ENCODE measurements at places on chromosomes 16 and 17.

DNA sequence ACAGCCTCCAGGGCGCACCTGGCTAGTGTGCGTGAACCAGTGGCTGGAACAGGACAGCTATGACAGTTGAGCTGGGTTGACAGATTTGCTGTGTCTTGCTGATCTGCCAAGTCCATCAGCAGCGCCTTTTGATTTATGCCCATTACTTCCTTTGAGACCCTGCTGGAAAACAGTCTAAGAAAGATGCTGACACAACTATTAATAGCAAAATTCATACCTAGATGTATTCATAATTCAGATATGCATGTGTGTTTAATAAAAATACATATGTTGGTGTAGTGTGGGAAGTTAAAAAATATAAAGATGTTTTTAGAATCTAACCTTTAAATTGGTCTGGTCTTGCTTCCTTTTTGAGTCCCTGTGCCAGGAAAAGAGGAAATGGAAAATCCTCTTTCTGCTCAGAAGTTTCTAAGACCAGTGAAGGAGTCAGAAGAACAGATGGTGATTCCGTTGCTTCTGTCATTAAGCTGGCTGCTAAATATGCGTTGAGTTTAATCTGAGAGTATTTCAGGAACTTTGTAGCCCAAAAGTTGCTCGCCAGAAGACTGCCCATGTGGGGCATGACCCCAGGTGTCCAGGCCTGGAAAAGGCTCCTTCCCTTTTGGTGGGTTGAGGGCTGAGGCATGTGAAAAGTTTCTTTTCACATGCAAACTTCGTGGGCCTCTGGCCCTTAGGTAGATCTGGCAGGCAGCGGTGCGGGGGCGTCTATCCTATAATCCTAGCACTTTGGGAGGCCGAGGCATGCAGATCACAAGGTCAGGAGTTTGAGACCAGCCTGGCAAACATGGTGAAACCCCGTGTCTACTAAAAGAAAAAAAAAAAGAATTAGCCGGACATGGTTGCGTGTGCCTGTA, 40.0 kb upstream of the ENDOV start:
- DNase-seq: no peak

DNA sequence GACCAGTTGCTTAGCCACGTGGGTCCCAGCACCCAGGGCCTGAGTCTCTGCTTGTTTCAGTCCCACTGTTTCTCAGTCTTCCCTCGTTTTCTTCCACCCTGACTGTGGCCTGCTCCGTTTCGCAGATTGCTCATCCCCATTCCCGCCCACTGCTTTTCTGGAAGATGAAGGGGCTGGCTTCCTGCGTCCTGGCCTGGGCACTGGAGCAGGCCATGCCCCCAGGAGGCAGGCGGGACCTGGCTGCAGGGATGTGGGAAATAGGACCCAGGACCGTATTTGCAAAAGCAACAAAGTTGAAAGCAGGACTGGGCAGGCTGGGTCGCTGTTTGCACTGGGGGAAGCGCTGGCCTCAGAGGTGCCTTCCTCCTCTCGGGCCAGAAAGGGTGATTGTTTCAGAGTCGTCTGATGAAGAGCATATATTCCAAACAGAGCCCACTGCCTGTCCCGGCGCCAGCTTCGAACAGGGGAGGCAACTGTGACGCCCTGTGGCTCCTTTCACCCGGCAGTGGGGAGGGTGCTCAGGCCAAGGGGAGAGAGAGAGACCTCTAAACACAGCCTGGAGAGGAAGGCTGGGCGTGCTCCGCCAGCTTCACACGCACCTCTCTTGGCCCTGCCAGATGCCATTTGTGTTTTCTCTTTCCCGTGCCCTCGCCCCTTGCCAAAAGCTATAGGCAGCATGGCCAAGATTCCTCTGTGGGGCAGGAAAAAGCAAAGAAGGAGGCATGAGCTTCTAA, 108.6 kb downstream of the CMIP start:
- no peak for DNase-seq

- DNase-seq: no peak
Measured at GRCh38 chr17:30237296-30238002, 2.0 kb upstream of the SLC6A4 start.

- DNase-seq: peak; percentile 21
Measured at GRCh38 chr17:5706577-5707210, 122.4 kb upstream of the NLRP1 start.

GRCh38 chr16:12155235-12155634, 178.7 kb downstream of the SNX29 start:
- DNase-seq: no peak

GRCh38 chr17:65166787-65167186, 29.6 kb downstream of the RGS9 start:
- no peak for DNase-seq

GRCh38 chr16:67968400-67969253, at the start of gene SLC12A4:
SLC12A4 (minus strand) TSS chr16:67968637; CDS start chr16:67968553, 84 bp downstream.
- peak; percentile 85 for DNase-seq

DNA sequence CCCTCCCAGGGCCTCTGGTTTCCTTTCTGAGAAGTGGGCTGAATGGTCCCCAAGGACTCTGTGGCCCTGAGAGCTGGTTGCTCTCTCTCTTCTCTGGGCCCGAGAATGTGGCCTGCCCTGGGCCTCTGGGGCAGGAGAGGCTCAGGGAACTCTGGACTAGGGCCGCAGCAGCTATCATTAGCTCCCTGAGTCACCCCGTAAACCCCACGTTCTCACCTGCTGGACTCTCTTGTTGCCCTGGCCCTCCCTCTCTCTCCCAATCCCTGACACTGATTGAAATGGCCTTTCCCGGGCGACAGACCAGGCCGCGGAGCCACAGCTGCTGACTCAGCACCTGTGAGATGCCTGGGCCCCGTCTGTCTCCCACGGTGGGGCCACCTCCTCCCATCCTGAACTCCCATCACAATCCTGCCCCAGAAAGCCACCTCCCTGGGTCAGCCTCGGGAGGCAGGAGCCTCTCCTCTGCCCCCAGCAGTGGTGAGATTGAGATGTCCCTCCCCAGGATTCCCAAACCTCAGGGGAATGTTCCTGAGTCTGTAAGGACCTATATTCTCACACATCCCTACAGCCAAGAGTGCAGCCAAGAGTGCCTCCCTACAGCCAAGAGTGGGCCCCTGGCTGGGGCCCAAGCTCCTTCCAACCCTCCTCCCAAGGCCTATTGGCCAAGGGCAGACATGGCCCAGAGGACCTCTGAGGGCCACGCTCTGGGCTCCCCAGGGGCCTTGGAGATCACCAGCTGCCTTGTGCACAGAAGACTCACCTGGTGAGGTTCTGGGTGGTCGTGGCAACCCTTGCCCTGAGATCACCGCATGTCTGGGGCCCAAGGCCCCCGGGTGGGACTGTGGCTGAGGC, 470 bp downstream of the TRPV3 start:
- no peak for DNase-seq

DNA sequence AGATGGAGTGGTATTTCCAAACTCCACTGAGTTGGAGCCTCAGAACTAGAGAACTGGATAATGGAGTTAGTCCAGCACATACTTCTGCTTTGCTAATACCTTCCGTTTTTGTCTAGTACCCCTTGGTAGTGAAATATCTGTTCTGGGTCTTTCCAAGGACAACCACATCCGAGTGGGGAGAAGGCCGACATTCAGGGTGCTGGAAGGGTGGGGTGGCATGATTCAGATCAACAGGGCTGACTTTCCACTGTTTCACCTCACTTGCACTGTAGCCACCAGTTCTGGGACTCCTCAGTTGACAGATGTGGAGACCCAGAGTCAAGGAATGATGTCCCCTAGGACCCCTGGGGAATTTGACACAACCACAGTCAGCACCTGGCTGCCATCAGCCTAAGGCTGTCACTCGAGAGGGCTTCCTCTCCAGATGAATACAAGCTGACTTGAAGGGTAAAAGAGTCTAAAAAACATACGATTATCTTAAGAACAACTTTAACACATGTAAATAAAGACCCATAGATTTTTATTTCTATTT, 84.8 kb upstream of the HNF1B start:
- no peak for DNase-seq

DNA sequence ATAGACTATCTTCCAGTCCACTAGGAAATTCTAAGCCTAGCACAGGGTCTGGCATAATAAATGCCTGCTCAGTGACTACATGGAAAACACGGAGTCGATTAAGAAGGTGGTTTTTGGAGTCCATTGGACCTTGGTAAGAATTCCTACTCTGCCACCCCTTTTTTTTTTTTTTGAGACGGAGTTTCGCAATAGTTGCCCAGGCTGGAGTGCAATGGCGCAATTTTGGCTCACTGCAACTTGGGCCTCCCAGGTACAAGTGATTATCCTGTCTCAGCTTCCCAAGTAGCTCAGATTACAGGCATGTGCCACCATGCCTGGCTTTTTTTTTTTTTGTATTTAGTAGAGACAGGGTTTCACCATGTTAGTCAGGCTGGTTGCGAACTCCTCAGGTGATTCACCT, 123.2 kb downstream of the HS3ST2 start:
- DNase-seq: no peak

- DNase-seq: no peak
Measured at GRCh38 chr17:73365906-73366623, 54.3 kb upstream of the CDC42EP4 start.

GRCh38 chr17:63382826-63383225, 63.3 kb downstream of the CYB561 start:
- no peak for DNase-seq

- DNase-seq: peak; percentile 37
Measured at GRCh38 chr16:78437352-78437968, 338.0 kb downstream of the WWOX start.

DNA sequence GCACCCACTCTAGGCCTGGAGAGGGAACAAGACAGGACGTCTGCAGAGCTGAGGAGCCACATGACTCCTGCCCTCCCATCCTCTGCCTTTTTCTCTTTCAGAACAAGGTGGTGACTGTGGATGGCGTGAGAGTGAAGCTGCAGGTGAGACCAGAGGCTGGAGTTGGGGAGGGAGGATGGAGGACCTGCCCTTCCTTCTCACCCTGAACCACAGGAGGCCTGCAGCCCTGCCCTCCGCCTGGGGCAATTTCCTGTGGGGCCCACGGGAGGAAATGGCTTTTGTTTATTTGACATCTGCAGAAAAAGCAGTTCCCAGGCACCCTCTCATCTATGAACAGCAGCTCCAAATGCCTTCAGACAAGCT, 5.1 kb downstream of the RAB37 start:
- DNase-seq: no peak

GRCh38 chr17:79865351-79866210, 26.3 kb upstream of the CBX4 start:
- no peak for DNase-seq

DNA sequence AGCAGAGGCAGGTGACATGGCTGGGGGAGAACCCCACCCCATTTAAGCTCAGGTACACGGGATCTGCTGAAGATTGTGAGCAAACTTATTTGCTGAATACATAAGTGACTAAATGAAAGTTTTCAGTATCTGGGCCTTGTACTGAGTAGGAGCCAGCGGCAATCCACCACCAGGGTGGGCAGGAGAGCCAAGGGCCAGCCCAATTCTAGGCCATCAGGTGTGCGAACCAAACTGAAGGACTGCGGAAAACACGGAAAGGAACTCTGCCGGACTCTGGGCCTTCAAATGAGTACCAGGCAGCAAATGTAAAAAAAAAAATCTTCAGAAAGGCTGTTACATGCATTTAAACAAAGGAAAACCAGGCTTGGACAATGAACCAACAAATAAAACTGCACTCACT, 19.7 kb downstream of the ARHGAP17 start:
- no peak for DNase-seq

DNA sequence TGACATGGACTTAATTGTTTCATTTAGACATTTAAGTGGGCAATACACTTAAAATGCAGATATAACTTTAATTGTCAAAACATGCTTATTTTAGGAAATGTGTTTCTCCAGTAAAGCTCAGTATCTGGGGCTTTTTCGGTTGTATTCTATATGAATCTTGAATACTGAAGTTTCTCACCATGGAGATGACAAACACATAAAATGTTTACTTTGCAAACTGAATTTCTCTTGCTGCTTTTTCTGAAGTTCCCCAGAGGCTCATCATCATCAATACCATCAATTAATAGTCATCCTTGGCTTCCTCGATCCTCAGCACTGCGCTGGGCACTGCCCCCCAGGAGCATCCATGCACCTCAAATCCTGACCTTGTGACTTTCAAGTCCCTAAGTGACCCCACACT, 227.3 kb downstream of the WWOX start:
- no peak for DNase-seq

GRCh38 chr16:20799599-20799998, 6.7 kb downstream of the ERI2 start:
- DNase-seq: no peak

GRCh38 chr17:30921544-30922196, at the start of gene ADAP2:
ADAP2 (plus strand) TSS chr17:30921945; CDS start chr17:30922015, 70 bp downstream.
- DNase-seq: no peak

- DNase-seq: no peak
Measured at GRCh38 chr16:64094992-64095634, 1026.8 kb downstream of the CDH11 start.

GRCh38 chr16:83068686-83069085, 441.9 kb downstream of the CDH13 start:
- DNase-seq: no peak

GRCh38 chr16:10282367-10282766, 100.1 kb upstream of the GRIN2A start:
- no peak for DNase-seq

DNA sequence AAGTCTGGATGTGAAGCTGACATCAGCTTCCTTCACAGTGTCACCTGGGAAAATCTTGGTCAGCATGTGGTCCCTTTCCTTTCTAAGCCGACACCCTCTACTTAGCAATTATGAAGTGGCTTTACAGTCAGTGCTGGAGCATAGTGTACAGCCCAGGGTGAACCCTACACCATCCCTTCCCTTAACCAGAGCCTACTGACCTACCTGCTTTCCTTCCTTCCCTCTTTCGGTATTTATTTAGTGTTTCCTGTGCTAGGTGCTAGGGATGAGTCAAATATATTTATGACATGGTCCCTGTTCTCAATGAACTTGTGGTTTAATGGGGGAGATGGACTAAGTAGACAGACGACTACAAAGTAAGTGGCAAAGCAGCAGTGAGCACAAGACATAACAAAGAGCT, 77.5 kb downstream of the CDK5R1 start:
- DNase-seq: no peak

GRCh38 chr16:64715624-64716023, 406.2 kb downstream of the CDH11 start:
- DNase-seq: no peak

- no peak for DNase-seq
Measured at GRCh38 chr16:84086341-84086740, 30.4 kb downstream of the MBTPS1 start.

GRCh38 chr16:68379472-68380347, 68.6 kb downstream of the SMPD3 start:
- DNase-seq: no peak

DNA sequence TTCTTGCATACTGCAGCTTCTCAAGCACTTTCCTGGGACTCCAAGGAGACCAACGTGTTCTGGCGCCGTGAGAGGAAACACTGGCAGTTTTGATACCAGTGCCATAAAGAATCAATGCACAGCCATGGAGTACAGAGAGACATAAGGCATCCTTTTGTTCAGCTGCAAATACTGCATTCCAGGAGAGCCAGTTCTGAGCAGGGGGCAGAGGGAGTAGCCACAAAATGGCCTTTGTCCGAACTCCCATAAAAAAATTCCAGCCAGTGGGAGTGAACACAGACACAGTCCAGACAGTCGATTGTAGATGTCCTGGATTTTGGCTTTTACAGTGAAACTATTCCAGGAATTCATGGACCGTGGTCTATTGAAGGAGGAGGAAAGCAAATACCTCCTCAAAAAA, 36.2 kb upstream of the TEKT3 start:
- DNase-seq: no peak

GRCh38 chr17:81119223-81120148, 45.8 kb upstream of the PVALEF start:
- peak; percentile 92 for DNase-seq
